ENCODE measurements at places on chromosomes 2 and 18.
A peak's percentile ranks its signal among the peaks of the same experiment; 100 is the strongest.

DNA sequence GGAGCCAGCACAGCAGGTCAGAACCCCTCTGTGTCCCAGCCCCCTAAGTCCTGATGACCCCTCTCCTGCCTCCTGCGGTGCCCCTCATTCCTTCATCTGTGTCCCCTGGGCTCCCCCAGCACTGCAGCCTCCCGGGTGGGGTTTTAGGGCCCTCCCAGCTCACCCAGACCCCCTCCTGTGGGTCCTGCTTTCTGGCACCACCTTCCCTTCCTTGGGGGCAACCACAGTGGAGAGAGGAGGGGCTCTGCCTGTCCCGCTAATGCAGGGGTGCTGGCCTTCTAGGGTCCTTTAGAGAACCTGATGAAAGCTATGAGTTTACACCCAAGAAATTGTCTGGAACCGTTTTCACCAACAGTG lies 42.7 kb upstream of the ALPP start:
- no peak for DNase-seq

DNA sequence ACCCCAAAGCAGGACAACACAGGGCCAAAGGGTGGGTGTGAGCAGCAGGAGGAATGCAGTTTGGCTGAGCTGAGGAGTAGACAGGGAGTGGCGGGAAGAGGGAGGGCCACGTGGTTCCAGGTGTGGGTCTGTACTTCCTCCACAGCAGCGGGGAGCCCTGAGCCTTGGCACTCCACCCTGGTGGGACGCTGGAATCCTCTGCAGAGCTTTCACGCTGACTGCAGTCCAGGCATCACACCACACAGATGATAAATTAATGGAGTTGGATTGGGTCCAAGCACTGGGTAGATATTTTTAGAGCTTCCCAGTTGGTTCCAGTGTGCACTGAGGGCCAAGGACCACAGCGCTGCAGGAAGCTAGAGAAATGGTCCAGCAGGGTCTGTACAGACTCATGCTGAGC lies 67.0 kb upstream of the TMEM200C start:
- DNase-seq: no peak

DNA sequence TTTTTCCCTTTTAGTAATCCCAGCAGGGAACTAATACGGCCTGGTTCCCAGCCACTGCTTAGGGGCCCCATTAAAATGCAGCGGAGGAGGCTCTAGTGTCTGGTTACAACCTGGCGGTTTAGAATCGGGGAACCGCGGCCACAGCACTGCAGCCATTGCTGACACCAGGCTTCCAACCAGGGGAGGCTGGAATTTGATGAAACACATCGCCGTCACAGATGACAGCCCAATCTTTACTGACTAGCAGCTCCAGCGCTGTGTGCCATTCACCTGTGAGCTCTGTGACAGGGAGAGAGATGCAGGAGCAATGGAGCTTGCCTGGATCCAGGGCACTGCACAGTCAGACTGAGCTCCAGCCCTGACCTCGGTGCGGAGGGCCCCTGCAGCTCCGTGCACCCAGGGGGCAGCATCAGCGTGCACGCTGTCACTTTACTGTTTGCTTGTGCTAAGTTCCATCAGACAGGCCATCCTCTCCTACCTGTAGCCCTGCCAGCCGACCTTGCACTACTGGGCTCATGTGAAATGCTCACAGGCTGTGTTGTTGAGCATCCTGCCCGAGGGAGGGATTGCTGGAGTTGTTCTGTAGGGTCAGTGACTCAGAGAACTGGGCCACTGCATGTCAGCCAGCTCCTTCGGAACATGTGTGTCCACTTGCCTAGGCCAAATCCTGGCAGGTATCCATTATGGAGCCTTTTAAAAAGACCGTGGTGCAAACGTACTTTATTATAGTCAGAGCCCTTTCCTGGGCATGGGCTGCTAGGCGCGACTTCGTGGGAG lies 203.5 kb downstream of the SEPTIN10 start:
- no peak for DNase-seq

DNA sequence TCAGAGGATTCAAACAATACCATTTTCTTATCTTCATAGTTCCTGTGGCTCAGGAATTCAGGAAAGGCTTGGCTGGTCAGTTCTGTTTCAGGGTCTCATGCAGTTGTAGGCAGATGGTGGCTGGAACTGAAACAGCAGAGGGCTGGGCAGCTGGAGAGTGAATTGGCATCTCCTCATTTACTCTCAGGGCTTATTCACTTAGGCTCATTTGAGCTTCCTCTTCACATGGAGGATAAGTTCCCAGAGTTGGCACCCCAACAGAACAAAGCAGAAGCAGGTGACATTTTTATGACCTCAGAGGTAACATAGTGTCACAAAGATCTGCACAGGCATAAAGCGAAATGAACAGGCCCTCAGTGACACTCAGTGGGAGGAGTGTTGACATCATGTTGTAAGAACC lies 66.1 kb downstream of the RBBP8 start:
- DNase-seq: peak; percentile 33
